ENCODE measurements at places on chromosomes 1 and 21. TPM values are rescaled to one million over a fixed set of nuclear protein-coding genes. Genes with fewer than 3 reads are reported as not detected.

CYP4X1 gene
- total RNA-seq = under 0.01 TPM

HOOK1 gene
- 14.6 TPM for total RNA-seq

THEM5 gene
- total RNA-seq = not detected

CR1L gene
- total RNA-seq = not detected

DNA sequence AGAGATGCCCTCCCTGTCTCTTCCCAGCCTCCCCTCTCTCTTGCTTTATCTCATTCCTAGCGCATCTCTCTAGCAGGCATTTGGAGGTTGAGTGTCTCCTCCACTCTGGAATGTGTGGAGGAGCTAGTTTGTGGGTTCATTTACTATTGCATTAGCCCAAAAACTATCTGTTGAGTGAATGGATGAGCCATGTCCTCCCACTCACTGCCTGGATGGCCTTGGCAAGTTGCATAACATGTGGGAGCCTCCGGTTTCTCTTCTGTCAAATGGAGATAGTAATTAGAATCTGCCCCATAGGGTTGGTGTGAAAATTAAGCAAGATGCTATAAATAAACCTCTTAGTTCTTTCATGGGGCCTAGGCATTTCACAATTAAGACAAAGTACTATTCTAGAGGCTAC lies 181.8 kb downstream of the KAZN start:
- DNase-seq = no peak

- no peak for DNase-seq
Observed at GRCh38 chr1:67917006-67917405, 83.7 kb upstream of the GNG12 start.

DNA sequence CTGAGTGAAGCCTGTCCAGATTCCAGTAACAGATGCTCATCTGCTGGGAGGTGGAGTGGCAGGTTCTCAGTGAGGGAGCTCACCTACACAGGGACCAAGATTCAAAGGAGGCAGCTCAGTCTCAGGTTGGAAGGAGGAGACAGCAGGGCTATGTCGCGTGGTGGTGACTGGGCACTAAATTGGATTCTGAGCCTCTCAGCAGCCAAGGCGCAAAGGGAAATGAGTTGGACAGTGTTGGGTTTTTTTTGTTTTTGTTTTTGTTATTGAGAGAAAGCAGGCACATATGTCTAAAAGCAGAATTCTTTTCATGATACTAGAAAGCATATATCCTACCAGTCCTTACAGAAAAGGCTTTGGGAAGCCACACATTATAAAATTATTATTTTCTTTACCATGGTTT lies 26.2 kb downstream of the UMODL1 start:
- no peak for DNase-seq

- DNase-seq = no peak
Observed at GRCh38 chr1:67382292-67382691, 47.9 kb downstream of the SERBP1 start.

DNA sequence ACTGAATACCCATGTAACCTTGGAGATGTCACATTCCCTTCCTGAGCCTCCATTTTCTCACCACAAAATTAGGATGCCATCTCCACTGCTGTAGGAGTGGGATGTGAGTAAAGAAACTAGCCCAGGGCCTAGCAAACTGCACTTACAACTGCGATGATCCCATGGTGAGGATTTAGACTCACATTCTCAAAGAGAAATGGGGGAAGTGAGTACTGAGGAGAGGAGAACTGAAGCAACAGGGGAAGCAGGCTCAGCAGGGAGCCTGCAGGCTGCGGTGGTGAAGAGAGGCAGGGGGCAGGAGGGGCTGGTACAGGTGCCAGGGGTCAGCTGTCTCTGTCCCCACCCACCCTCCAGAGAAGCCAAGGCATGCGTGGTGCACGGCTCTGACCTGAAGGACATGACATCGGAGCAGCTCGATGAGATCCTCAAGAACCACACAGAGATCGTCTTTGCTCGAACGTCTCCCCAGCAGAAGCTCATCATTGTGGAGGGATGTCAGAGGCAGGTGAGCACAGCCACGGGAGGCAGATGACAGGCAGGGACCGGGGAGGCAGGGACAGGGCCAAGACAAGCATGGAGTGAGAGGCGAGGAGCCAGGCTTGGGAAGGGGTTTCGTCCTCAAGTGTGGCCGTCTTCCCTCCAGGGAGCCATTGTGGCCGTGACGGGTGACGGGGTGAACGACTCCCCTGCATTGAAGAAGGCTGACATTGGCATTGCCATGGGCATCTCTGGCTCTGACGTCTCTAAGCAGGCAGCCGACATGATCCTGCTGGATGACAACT lies 16.4 kb upstream of the ATP1A4 start:
- no peak for DNase-seq

DNA sequence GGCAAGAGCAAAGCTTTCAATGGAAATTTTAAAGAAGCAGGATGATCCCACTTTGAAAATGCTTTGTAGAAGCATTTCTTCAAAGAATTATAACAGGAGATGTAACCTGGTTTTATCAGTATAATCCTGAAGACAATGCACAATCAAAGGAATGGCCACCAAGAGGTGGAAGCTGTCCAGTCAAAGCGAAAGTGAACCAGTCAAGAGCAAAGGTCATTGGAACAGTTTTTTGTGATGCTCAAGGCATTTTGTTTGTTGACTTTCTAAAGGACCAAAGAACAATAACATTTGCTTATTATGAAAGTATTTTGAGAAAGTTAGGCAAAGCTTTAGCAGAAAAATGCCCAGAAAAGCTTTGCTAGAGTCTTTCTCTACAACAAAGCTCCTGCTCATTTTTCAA lies 5.5 kb upstream of the CD84 start:
- DNase-seq = no peak

DNA sequence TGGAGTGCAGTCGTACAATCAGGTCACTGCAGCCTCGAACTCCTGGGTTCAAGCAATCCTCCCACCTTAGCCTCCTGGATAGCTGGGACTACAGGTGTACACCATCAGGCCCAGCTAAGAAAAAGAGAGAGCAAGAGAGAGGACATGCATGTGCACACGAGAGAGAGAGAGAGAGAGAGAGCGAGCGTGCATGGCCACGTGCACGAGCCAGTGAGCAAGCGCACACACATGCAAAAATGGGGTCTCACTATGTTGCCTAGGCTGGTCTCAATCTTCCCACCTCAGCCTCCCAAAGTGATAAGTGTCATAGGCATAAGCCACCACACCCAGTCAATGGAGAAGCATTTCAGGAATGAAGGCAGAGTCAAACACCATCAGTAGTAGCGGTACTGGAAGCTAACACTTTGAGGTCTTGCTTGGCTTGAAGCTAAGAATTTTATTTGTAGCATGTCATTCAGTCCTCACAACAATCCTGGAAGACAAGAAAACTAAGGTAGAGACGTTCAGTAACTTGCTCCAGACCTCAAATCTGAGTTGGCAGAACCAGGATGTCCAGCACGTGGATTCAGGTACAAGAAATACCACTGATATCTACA lies 14.5 kb downstream of the GNB1 start:
- DNase-seq = no peak

GRCh38 chr1:33823830-33824229 lies 40.0 kb upstream of the HMGB4 start:
- DNase-seq = no peak

DNA sequence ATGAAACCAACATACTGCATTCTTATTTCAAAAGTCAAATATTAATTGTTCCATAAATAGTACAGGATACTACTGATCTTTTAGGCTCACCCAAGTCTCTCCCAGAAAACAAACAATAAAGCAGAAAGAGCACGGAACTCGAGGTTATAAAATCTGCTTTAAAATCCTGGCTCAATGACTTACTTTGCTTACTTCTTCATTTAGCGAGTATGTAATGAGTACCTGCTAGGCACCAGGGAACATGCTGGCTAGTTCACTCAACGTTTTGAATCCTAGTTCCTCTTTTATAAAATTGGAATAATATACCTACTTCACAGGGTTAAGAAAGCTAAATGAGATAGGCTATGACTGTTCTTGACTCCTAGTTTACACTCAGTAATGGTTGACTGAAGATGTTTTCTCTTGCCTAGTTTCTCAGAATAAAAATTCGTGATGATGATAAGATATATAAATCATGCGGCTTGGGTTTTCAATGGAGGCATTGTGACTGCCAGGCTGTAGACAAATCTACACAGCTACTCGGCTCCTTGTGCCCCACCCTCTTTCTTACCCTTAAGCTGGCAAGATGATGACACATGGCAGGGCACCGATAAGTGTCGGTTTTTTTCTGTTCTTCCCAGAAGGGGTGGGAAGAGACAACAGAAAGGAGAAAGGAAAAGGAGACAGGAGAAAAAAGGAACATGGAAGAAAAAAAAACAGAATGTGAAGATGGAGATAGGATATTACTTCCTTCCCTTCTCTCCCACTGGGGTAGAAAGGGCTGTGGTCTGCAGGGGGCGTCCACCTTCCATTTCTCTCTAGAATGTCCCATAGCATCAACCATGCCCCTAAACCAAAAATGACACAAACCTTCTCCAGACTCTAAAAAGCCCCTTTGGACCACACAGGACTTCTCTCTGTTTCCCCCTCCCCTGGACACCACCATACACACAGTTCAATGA lies 507.1 kb downstream of the SMYD3 start:
- no peak for DNase-seq

GRCh38 chr21:45209046-45209445 lies 78.6 kb downstream of the POFUT2 start:
- DNase-seq = peak; percentile 13

- peak; percentile 95 for DNase-seq
Observed at GRCh38 chr21:29130270-29130969, at the start of gene MAP3K7CL. TSS of gene MAP3K7CL (plus strand) at chr21:29130644. CDS start at chr21:29133345, 2,701 bp downstream.

DNA sequence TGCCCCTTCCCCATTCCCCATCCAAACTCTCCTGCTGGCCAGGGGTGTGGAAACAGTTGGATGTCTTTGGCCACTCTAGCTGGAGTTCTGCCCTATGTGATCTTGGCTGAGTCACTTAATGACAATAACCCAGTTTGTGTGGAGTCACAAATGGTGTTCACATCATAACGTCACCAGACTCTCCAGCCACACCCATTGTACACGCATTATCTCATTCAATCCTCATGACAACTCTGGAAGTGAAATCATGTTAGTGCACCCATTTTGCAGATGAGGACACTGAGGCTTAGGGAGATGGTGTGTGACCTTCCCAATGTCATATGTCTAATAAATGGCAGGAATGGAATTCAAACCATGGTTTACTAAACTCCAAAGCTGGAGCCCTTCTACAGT lies 1.2 kb upstream of the CDA start:
- peak; percentile 41 for DNase-seq

DNA sequence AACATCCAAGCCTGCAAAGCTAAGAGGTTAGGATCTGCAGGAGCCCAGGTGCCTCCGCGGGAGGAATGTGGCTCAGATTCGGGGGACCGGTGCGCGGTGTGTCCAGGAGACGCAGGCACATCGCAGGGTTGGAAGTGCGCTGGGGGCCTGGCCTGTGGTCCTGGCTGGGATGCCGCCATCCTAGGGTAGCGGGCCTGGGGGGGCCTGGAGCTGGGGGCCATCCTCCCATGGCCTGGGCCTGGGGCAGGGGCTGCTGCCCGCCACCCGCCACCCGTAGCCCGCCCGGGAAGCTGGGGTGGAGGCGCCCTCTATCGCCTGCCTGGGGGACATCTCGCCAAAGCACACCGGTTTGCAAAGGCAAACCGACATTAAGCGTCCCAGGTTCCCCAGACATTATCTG lies 170.6 kb upstream of the ARHGEF16 start:
- no peak for DNase-seq

DNA sequence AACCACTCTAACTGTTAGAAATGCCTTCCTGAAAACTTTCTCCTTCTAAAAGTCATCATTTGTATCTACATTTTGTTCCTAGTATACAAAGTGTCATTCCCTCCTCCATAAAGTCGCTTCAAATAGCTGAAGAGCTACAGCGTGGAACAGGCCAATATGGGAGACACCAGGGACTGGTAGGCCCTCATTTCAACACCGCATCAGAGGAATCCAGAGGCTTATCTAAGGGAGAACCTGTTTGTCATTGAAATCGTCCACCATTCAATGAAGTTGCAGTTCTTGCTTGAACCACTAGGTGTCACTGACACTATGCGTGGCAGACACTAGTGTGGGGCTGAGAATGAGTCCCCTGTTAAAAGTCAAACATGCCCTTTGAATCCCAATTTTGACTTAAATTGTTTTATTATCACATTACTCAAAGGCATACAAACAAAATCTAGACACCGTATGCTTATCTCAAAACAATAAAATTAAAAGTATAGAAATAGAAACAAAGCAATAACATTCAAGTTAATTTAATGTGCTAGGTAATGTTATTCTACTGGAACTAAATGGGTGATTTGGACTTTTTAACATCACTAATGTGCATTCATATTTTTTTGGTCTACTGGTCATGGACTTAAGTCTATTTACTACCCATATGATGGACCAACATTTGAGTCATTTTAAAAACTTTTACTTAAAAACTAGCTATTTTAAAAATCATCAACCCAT lies 182.3 kb downstream of the FCRL5 start:
- peak; percentile 59 for DNase-seq
